ENCODE measurements at places on chromosomes 6 and 20.

DNA sequence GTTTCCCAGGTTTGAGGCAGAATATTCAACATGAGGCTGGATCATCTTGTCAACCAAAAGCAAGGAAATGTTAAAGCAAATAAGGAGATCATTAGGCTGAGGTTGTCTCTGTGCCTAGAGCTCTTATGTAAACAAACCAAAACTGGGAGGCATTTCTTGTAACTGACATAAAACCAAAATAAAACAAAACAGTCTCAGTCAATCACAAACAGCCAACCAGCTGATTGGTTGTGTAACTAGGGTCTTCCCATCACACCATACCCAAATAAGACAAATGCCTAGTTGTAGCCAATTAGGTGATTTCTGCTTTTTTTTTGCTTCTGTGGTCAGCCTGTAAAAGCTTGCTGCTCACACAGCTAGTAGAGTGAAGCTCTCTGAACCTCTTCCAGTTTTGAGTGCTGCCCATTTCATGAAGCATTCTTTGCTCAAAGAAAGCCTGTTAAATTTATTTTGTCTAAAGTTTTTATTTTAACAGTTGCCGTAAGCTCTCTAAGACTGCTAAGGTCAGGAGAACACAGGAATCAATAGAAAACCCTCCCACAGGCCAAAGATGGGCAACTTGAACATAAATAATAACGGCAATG lies 8.9 kb upstream of the FITM2 start:
- no peak overlapping the region for H3K4me3 ChIP-seq
- peaks cover 9% of the 10 kb centered on the region for H3K4me1 ChIP-seq
- no peak for DNase-seq
- H3K27me3 ChIP-seq, result no peaks in the 10 kb centered on the region
- no peaks in the 10 kb centered on the region for H3K36me3 ChIP-seq

GRCh38 chr6:40852779-40853373 lies 186.1 kb downstream of the UNC5CL start:
- DNase-seq, result no peak
- H3K36me3 ChIP-seq, result no peaks in the 10 kb centered on the region
- H3K27me3 ChIP-seq, result no peaks in the 10 kb centered on the region
- H3K4me1 ChIP-seq, result no peaks in the 10 kb centered on the region

- no peaks in the 10 kb centered on the region for H3K36me3 ChIP-seq
- H3K27ac ChIP-seq, result no peak overlapping the region
- no peaks in the 10 kb centered on the region for H3K4me1 ChIP-seq
- H3K4me3 ChIP-seq, result no peak overlapping the region
- DNase-seq, result no peak
These were observed 15.0 kb downstream of the IFT52 start for GRCh38 chr20:43605715-43606114.

GRCh38 chr6:161365633-161366032 lies 91.8 kb upstream of the AGPAT4 start:
- no peak overlapping the region for H3K4me3 ChIP-seq
- H3K27me3 ChIP-seq, result no peaks in the 10 kb centered on the region
- H3K4me1 ChIP-seq, result no peaks in the 10 kb centered on the region
- H3K27ac ChIP-seq, result no peak overlapping the region
- H3K36me3 ChIP-seq, result no peaks in the 10 kb centered on the region

- peaks cover 67% of the 10 kb centered on the region for H3K27me3 ChIP-seq
- H3K36me3 ChIP-seq, result no peaks in the 10 kb centered on the region
- DNase-seq, result no peak
These were observed 11.5 kb upstream of the GLP1R start for GRCh38 chr6:39037082-39037508.

DNA sequence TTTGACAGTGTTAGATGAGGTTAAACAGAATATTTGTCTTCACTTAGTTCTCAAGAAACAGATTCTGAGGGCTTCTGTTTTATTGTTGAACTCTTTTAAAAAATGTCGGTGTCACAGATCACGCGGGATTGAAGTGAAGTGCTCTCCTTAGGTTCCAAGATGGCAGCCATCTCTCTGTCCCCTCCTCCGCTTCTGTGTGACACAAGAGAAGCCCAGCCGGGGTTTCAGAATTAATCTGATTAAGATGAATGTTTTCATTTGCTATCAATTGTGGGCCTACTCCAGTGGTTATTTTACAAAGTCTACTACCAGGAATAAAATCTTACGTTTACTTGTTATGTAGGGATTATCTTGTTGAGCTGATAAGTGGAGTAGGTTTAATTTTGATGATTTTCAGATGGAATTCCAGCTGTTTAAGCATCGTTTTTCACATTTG lies 10.9 kb downstream of the HIVEP1 start:
- peaks cover 38% of the 10 kb centered on the region for H3K4me1 ChIP-seq
- DNase-seq, result no peak
- H3K4me3 ChIP-seq, result no peak overlapping the region
- H3K27ac ChIP-seq, result peak overlapping the region; percentile 0
- no peaks in the 10 kb centered on the region for H3K36me3 ChIP-seq

DNA sequence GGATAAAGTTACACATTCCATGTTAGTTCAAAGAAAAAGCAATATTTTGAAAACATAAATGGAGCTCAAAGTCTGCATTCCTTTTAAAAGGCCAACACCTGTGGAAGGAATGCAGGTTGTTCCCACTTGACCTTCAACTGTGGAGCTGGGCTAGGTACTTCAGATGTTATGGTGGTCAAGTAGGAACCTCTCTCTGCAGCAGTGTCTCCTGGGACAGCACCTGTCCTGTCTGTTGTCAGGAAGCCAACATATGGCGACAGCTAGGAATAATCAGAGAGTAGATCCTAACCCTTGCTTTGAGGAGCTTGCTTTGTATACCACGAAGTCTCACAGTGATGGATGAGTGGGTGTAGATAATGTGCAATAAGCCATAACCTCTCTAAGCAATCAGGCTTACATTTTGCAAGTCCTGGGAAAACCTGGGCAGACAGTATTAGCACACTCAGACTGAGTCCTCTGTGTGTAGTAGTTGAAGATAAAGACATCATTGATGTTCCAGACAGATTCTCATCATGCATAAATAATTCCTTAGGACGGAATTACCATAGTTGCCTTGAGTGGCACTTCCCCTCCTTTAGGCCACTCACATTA lies 347.5 kb downstream of the PRL start:
- H3K36me3 ChIP-seq, result no peaks in the 10 kb centered on the region
- peaks cover 3% of the 10 kb centered on the region for H3K4me1 ChIP-seq
- DNase-seq, result no peak
- H3K4me3 ChIP-seq, result no peak overlapping the region
- H3K27me3 ChIP-seq, result no peaks in the 10 kb centered on the region

DNA sequence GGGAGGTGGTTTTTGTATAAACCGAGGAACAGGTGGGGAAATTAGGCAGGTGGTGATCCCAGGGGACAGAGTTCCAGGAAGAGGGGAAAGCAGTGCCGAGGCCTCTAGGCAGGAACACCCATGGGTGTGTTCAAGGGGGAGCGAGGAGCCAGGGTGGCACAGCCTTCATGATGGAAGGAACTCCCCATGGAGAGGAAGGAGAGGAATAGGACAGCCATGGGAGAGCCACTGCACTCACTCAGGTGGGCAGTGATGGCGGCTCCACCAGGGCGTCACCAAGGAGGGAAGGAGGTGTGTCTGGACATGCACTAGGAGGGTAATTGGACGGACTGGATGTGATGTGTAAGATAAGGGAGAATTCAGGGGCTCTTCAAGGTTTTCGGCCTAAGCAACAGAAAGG lies 98.2 kb downstream of the THBS2 start:
- H3K4me3 ChIP-seq, result no peak overlapping the region
- no peak for DNase-seq

DNA sequence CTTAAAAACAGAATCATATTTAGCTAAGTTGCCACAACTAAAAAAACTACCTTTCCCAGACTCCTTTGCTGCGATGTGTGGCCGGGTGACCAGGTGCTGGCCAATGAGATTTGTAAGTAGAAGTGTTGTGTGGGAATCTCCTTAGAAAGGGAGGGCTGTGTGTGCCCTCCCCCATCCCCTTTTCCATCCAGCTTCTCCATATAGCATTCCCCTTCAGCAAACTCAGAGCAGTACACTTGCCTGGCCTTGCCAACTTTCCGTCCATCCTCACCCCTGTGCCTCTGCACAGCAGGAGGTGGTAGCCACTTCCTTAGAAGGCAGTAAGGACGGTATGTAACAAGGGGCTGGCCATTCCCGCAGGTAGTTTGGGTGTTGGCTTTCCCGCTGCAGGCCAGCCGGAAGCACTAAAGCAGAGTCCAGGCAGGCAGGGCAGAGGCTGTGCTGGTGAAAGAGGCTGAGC lies 22.3 kb upstream of the KCNK16 start:
- H3K27ac ChIP-seq, result no peak overlapping the region
- H3K4me1 ChIP-seq, result no peaks in the 10 kb centered on the region
- H3K27me3 ChIP-seq, result no peaks in the 10 kb centered on the region
- no peak for DNase-seq
- no peak overlapping the region for H3K4me3 ChIP-seq

DNA sequence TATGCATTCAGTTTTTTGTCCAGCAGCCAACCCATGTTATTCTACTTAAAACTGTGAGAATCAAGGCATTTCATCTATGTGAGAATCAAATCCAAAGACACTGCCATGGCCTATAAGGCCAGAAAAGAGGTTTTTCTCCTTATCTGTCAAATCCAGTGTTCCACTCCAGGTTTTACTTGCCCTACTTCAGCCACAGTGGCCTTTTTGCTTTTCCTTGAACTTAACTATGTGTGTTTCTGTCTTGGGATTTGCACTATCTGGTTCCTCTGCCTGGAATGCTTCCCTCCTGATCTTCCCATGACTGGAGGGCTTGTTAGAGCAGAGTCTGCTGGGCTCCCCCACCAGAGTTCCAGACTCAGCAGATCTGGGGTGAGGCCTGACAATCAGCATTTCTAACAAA lies 113.1 kb upstream of the DOK5 start:
- H3K27ac ChIP-seq, result no peak overlapping the region
- H3K4me3 ChIP-seq, result no peak overlapping the region
- no peak for DNase-seq
- no peaks in the 10 kb centered on the region for H3K27me3 ChIP-seq
- H3K36me3 ChIP-seq, result no peaks in the 10 kb centered on the region
- no peaks in the 10 kb centered on the region for H3K4me1 ChIP-seq

GRCh38 chr6:16766836-16767745 lies 5.8 kb upstream of the ATXN1 start:
- DNase-seq, result no peak
- H3K4me1 ChIP-seq, result peaks cover 33% of the 10 kb centered on the region
- no peak overlapping the region for H3K4me3 ChIP-seq
- H3K27ac ChIP-seq, result no peak overlapping the region
- H3K36me3 ChIP-seq, result no peaks in the 10 kb centered on the region
- no peaks in the 10 kb centered on the region for H3K27me3 ChIP-seq

All from transverse colon (tissue), 4 donors.